ENCODE measurements at places on chromosomes 1 and 21.

GRCh38 chr1:239858057-239858456, 233.6 kb upstream of the FMN2 start:
- peak; percentile 81 for DNase-seq

- DNase-seq = no peak
Measured at GRCh38 chr21:33550772-33551660, 8.2 kb downstream of the SON start.

GRCh38 chr21:45573452-45574035, 31.3 kb upstream of the SLC19A1 start:
- no peak for DNase-seq

- no peak for DNase-seq
Measured at GRCh38 chr1:44855742-44856141, 12.7 kb upstream of the PTCH2 start.

DNA sequence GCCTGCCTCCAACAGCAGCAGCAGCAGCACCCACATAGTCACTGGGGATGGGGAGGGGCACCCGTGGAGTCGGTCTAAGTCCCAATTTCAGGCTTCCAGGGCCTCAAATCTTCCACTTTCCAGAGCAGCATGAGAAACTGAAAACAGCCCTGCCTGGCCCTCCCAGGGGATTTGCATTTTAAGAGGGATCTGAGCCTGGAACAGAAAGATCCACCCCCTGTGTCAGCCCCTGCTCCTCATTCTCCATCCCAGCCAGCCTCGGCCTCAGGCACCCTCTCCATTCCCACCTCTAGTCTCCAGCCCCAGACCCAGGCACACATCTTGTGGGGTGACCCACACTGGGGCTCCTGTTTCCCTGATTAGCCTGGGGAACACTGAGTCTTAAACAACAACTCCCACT, 51.8 kb downstream of the FBXO2 start:
- DNase-seq = no peak

DNA sequence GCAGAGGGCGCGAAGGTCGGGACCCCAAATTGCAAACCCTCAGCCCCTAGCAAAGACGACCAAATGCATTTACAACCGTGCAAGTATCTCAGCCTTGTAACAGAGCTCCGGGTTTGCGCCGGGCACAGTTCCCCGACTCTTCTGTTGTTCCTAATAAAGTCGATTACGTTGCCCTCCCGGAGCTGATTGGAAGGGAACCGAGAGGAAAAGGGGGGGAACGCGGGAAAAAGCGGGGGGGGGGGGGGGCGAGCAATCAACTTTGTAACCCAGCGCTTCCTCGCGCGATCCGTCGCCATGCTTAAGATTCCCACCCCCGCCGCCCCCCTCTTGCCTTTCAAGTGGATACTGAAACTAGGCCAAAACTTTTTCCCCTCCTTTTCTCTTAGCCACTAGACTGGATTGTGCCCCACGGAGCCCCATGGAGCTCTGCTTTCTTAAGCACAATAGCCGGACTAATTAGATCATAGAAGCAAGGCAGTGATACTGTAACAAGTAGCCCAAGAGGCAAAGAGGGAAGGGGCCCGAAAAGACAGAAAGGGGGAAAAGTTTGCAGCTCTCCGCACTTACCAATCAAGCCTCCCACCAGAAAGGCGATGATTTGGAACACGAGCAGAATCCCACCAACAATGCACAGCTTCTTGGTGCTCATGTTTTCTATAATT, 565 bp downstream of the WLS start:
- DNase-seq = peak; percentile 85

GRCh38 chr1:157678721-157679120, 21.8 kb downstream of the FCRL3 start:
- no peak for DNase-seq

DNA sequence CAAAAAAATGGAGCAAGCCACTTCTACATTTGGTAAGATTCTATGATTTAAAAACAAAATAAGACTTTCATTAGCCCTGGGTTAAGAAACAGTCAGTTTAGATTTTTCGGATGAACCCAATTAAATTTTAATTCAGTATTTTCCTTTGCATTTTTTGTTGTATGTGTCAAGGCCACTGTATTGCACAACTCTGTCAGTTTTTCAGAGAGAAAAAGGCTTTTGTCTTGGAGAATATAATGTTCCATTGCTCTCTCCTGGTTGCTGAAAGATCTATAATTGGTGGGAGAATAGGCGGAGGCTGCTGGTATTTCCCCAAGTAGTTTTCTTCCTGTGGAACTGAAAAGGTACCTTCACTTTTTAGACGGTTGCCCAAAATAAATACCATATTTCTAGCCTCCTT, 84.6 kb downstream of the NEGR1 start:
- no peak for DNase-seq

DNA sequence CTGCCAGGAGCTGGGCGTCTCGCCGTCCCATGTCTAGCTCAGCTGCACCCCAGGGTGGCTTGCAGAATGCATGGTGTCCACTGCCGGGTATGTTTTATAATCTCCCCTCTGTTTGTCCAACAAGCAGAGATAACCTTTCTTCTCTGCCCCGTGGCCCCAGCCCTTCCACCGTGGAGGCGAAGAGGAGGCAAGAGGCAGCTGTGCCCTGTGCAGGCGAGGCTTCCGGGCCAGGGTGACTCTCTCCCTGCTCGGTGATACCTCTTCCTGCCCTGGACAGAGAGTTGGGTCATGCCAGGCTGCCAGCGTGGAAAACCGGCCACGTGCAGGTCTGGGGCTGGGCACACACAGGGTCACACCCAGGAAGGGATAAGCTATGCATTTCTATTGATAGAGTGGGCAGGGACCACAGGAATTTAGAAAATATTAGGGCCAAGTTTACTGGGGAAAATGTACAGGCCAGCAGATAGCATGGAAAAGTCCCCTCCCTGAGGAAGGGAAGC, at the start of gene TFF2:
Gene TFF2, minus strand, starts transcription at position 68 of the 500 bp plus-strand sequence. Its CDS starts 37 bp downstream, at position 31.
- DNase-seq = no peak

GRCh38 chr1:148318123-148318903, 164.8 kb downstream of the PPIAL4G start:
- DNase-seq = peak; percentile 37

GRCh38 chr1:228734881-228735801, at the start of gene RHOU:
TSS of gene RHOU (plus strand) at chr1:228735479. CDS start at chr1:228735743, 264 bp downstream.
- DNase-seq = peak; percentile 82

GRCh38 chr1:100037656-100037926, 67.8 kb downstream of the SLC35A3 start:
- DNase-seq = no peak

DNA sequence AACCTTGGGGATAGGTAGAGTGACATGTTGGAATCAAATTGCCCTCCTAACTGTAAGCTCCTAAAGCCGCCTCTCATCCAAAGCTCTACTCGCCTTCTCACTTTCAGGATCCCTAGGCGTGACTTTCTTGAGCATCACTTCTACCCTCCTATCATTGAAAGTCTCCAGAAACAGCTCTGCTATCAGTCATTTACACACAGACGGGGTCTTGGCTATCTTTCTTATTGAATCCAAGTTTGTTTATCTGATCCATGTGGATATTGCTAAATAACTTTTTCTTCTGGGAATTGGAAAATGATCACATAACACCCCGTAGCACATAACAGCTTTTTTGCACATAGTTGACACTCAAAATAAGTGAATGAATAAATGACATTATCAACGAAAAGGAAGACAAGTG, 216.4 kb upstream of the KIAA0040 start:
- DNase-seq = no peak

DNA sequence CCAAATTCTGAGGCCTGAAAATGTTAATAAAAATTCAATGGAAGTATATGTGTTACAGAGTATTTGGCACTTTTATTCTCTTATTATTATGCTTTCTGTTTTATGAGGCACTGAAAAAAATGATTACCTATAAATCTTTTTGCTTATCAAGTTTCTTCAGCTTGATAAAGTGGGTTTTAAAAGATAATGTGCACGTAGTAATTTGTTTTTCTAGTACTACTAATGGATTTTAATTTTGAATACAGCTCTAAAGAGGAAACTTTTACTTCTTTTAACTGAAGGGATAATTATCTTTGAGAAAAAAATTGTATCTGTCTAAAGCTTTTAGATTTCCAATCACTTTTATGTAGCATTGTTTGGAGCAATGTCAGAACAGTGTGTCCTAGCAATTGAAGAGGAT, 211.4 kb upstream of the L1TD1 start:
- DNase-seq = no peak

GRCh38 chr1:110498270-110498669, 20.7 kb downstream of the KCNA10 start:
- DNase-seq = no peak

GRCh38 chr1:41568204-41568603, 83.7 kb upstream of the EDN2 start:
- DNase-seq = no peak

DNA sequence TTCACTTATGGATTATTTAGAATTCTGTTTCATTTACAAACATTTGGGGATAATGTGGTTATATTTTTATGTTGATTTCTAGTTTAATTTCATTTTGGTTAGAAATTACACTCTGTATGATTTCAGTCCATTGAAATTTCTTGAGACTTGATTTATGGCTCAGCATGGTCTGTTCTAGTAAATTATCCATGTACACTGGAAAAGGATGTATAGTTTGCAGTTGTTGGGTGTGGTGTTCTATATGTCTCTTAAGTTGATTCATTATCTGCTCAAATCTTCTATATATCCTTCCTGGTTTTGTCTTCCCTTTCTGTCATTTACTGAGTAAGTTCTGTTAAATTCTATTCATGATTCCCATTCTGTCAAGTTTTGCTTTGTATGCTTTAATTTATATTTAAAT, 52.3 kb downstream of the RAP1A start:
- no peak for DNase-seq

DNA sequence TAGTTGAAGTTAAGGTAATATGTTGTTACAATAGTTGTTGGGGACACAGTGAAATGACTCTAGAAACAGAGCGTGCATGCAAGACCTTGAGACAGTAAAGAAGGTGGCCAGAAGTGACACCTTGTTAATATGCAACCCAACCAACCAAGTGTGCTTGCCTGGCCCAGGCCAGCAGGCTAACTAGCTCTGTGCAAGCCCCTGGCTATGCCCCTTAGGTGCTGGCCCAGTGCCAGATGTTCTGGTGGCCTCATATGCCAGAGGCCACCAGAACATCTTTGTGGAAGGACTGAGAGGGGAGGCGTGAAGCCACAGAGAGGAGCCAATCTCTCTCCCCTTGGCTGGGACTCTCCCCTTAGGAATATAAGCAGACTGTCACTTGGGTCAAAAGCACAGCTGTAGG, 111.2 kb upstream of the JUN start:
- DNase-seq = no peak

- DNase-seq = no peak
Measured at GRCh38 chr1:60449876-60450275, 376.3 kb upstream of the C1orf87 start.

- peak; percentile 65 for DNase-seq
Measured at GRCh38 chr1:78277253-78277652, 213.5 kb upstream of the PTGFR start.

GRCh38 chr1:16012590-16013219, 5.1 kb downstream of the HSPB7 start:
- DNase-seq = peak; percentile 89

- no peak for DNase-seq
Measured at GRCh38 chr1:66480162-66480561, 53.8 kb upstream of the SGIP1 start.

- DNase-seq = peak; percentile 61
Measured at GRCh38 chr21:44337941-44338895, 972 bp downstream of the CFAP410 start.

- DNase-seq = no peak
Measured at GRCh38 chr1:28037946-28038345, 50.5 kb downstream of the EYA3 start.

Data from astrocyte of the hippocampus (primary cell).